ENCODE measurements at places on chromosomes 16 and 17.

- DNase-seq, result no peak
Measured at GRCh38 chr16:83939266-83939855, 13.7 kb upstream of the OSGIN1 start.

DNA sequence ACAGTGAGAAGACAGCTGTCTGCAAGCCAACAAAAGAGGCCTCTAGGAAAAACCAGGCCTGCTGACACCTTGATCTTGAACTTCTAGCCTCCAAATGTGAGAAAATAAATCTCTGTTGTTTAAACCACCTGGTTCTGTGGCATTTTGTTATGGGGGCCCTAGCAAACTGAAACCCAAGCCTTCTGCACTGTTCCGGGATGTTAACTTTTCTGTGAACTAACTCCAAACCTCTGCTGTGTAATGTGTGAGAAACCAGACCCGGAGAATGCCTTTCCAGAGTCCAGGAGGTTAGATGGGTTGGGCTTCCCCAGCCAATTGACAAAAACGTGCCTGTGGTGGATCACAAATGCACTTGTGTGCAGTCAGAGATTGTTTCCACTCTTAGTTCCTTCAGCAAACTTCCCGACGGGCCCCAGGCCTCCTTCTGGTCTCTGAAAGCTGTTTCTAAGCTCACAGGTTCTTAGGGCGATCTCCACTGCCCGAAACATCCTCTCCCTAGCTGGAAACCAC, 13.6 kb upstream of the GGA2 start:
- DNase-seq, result no peak

DNA sequence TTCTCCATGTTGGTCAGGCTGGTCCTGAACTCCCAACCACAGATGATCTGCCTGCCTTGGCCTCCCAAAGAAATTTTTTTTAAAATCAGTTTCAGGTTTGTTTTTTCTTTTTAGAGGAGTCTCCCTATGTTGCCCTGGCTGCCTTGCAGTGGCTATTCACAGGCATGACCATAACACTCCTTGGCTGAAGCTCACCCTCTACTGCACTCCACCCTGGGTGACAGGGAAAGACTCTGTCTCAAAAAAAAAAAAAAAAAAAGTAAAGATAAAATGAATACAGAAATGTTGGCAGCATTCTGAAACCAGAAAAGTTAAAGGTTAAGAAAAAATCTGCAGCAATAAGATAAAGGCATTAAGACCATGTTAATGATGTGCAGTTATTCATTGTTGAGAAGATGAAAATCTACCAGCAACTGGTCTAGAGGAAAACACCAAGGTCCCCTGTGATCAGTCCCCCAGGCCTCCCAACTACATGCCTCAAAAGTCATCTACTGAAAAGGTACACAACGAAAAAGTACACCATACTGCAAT, 15.1 kb downstream of the YWHAE start:
- DNase-seq, result no peak

DNA sequence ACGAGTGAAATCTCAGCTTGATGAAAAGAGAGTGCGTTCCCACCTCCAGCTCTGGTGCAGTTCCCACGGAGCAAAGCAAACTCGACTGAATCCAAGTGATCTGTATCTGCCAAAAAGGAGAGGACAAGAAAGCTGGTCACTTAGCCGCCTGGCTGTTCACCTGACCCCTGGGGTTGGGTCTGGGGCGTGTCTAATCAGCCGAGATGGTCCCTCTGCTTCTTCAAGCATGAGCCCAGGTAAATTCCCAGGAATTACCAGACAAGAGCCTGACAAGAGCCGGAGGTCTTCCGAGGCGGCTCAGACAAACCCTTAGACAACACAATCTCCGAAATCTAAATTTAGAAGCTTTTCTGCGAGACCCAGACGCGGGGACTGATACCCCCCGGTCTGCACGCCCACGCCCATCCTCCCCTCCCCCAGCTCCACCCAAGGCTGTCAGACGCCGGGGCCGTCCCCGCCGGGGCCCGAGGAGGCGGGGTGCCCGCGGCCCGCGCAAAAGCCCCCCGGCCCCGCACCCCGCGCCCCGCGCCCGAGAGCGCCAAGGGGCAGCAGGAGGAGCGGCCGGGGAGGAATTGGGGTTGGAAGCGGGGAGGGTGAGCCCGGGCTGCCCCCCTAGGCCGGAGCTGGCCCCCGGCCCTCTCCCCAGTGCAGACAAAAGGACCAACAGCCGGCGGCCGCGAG, 674 bp downstream of the ZNF821 start:
- DNase-seq, result no peak

- no peak for DNase-seq
Measured at GRCh38 chr17:6027342-6028024, 42.7 kb upstream of the WSCD1 start.

GRCh38 chr16:84314373-84314772, 19.7 kb downstream of the WFDC1 start:
- DNase-seq, result no peak

DNA sequence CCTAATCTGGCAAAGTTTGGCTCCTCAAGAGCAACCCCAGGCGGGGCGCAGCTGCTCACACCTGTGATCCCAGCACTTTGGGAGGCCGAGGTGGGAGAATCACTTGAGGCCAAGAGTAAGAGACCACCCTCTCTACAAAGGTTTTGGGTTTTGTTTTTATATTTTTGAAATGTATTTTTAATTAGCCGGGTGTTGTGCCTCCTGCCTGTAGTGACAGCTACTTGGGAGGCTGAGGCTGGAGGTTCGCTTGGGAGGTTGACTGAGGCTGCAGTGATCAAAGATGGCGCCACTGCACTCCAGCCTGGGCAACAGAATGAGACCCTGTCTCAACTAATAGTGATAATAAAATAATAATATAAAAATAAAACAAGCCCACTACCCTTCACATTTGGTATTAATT, 756 bp upstream of the USP7 start:
- no peak for DNase-seq

- DNase-seq, result no peak
Measured at GRCh38 chr17:2636169-2636930, 42.9 kb downstream of the PAFAH1B1 start.

GRCh38 chr16:81469710-81470535, 25.3 kb downstream of the CMIP start:
- no peak for DNase-seq
